ENCODE measurements at places on chromosomes 4 and X.

- no peak for DNase-seq
Measured at GRCh38 chr4:26058537-26058936, 144.5 kb downstream of the SMIM20 start.

- DNase-seq = no peak
Measured at GRCh38 chrX:71420686-71421085, 54.5 kb downstream of the TAF1 start.

DNA sequence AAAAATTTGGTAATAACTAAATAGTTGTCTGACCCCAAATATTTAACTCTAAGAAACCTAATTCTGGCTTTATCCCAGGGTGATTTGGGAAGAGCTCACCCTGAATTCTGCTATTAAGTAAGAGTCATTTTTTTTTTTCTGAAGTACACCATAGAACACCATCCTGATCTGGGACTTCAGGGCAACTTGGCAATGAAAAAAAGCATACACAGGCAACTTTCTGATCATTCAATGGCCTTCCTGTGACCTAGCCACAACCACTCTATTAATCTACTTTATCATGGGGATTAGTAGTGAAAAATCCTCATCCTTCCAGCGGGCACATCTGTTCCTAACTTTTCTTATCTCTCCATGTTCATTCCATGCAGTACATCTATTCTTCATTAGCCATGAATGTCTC is 333.2 kb upstream of the MAD2L1 start:
- no peak for DNase-seq

GRCh38 chrX:119455264-119455663 is 13.0 kb upstream of the SLC25A5 start:
- no peak for DNase-seq

DNA sequence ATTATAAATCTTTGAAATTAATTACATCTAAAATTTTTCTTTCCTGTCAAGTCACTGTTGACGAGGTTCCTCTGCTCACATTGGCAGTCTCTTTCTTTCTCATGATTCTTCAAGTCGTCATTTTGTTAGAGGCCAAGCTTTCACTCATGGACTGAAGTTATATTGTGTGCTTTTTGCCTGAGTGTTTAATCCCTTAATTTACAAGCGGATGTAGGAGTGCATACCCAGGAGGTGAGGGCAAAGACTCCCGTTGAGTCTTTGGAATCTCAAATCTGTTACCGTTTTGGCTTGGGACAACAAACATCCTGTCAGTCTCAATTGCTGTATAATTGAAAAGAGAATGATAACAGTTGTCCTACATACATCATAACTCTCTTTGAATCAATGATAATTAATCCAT is 345.0 kb downstream of the TRIML1 start:
- no peak for DNase-seq

- DNase-seq = peak; percentile 65
Measured at GRCh38 chrX:16695079-16695676, 17.3 kb downstream of the CTPS2 start.

DNA sequence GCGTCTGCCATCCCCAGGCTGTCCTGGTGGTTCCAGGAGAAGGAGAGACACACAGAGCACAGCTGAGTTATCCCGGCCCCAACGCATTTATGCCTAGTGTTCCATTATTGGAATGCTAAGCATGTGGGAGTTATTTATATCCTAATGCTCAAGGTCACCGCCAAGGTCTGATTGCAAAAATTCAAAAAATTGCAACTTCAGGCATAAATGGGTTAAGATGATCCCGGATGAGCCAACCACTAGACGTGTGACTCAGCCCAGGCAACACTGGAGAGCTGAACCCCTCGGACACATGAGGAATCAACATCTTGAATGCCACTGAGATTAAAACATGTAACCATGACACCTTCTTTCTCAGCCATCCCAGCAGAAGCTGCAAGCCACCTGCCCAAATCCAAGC is 3.8 kb upstream of the ZCCHC4 start:
- no peak for DNase-seq

- no peak for DNase-seq
Measured at GRCh38 chrX:69318651-69319340, 153.5 kb upstream of the PJA1 start.

DNA sequence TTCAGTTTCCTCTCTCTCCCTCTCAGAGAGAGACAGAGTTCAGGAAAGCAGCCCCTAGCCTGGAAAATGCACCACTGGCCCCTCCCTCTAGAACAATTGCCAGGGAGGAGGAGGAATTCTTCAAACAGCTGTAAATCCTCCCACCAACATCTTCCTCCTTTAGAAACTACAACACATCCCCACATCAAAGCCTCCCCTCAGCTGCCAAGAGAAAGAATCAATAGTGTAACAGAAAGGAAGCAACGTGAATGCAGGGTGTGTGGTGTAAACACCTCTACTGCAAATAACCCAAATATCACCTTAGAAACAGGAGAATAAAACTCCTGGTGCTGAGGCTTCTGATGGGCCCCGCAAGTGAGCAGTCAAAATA is 249.9 kb upstream of the GATB start:
- DNase-seq = no peak

GRCh38 chr4:54099748-54100574 is at the start of gene GSX2:
Gene GSX2 (plus strand): TSS chr4:54100163. CDS start chr4:54100345, 182 bp downstream.
- no peak for DNase-seq

DNA sequence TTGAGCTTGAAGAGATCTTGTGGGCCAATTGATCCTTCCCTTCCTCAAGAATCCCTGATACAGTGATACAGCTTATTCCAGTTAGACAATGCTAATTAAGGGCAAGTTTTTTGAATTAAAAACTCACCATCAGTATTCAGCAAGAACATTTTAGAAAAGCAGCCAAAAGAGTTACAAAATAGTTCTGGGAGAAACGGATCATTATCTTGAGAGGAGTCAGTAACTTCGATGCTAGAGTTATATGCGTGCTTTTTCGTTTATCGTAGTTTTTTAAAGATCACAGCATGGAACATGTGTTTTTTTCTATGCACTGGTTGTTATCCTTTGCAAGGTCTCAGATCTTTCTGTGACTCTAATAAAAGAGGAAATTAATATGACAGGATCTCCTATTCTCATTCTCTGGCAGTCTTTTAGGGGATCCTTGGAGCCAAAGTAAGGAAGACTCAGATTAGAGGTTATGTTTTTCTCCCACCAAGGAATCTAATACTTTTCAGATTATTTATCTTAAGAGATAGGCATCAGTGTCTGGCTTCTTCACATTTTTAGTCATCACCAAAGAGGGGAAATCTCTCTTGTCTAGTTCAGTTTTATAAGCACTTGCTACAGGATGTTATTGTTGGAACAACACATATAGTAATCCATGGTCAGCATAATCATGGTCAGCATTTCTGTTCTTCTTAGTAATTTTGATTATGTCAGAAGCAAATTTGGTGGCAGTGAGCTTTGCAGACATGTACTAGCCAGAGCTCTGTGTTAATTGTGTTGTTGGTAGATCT is 109.7 kb downstream of the PDLIM5 start:
- no peak for DNase-seq

DNA sequence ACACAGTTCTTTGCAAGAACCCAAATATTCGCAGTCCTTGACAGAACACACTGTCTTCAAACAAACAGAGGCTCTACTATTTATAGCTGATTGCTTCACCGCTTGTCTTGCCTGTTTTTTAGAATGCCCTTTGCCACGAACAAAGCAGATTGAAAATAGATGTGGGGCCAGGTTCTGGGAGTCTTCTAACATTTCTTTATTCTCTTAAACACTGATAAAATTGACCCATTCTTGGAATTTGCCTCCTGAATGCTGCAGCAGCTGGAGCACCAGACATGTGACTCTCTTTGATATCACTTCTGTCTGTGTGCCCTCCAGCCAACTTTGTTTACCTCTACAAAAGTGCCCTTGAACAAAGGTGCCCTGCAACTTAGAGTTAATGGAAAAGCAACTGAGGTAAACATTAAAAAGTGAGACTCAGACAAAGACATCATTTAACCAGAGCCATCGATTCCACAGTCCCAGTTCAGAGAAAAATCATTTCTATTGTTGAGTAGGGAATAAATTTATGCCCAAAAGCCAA is 64.2 kb upstream of the SPP1 start:
- no peak for DNase-seq

DNA sequence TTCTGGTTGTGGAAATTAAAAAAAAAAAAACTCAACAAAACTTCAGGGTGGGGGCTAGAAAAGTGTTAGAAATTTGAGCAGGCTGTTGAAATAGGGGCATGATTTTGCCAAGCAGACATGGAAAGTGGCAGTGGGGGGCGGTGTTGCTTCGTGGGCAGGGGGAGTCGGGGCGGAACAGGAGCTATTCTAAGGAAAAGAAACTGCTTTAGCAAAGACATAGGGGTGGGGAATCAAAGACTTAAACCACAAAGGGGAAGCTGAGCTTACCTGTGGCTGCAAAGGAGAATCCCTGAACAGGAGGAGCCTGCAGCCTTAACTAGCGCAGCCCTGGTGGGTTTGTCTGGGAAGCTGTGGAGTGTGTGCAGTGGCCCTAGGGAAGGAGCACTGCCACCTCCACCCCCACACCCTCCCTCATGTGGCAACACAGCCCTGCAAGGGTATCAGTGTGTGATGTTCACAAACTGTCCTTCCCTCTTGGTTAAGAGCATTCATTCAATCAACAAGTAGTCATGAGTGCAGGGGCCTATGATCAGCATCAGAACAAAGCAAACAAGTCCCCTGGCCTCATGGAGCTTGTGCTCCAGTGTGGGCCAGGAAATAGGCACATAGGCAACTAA is 20.5 kb downstream of the SEL1L3 start:
- DNase-seq = peak; percentile 18

DNA sequence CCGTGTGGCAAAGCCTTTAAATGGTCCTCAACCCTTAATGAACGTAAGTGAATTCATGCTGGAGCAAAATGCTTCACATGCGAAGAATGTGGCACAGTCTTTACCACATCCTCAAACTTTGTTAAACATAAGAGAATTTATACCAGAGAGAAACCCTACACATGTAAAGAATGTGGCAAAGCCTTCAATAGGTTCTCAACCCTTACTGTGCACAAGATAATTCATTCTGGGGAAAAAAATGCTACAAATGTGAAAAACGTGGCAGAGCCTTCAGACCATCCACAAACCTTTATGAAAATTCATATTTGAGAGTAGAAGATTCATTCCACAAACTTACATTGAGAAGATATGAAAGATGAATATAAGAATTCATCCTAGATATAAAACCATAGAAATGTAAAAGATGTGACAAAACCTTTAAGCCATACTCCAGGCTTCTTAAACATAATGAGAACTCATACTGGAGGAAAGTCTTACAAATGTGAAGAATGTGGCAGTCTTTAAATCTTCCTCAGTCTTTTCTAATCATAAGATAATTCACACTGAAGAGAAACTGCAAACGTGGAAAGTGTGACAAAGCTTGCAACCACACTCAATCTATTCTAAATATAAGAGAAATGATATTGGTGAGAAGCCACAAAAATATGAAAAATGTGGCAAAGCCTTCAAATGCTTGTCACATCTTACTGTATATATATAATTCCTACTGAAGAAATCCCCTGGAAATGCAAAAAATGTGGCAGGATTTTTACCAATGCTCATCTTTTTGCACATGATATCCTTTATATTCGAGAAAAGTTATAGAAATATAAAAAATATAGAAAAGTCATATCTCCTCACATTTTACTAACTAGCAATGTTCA is 36.9 kb downstream of the ZNF141 start:
- DNase-seq = no peak

GRCh38 chr4:82741188-82741587 is 57.4 kb downstream of the SCD5 start:
- DNase-seq = no peak

- DNase-seq = no peak
Measured at GRCh38 chr4:189293459-189293858, 647.2 kb upstream of the FRG1 start.

DNA sequence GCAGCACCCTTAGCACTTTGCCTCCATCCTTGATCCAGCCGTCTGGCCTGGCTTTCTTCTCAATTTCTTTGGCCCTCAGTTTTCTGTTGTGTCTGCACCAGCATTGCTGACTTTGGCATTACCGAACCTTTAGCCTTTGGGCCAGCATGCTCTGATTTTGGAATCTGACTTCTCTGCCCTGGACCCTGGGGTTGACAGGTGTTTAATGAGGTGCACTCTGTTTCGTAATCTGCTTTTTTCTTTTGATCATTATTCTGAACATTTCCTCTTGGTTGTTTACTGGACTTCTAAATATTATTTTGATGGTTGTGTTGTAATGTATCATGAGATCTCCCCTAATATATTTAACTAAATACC is 71.5 kb upstream of the ENPP6 start:
- DNase-seq = no peak

- no peak for DNase-seq
Measured at GRCh38 chr4:183907871-183908683, 3.0 kb downstream of the STOX2 start.

- DNase-seq = no peak
Measured at GRCh38 chrX:150198776-150199175, 164.3 kb upstream of the MAMLD1 start.

- no peak for DNase-seq
Measured at GRCh38 chr4:140743194-140743931, 12.8 kb downstream of the TBC1D9 start.

- no peak for DNase-seq
Measured at GRCh38 chr4:2337131-2337723, 75.3 kb upstream of the MXD4 start.

DNA sequence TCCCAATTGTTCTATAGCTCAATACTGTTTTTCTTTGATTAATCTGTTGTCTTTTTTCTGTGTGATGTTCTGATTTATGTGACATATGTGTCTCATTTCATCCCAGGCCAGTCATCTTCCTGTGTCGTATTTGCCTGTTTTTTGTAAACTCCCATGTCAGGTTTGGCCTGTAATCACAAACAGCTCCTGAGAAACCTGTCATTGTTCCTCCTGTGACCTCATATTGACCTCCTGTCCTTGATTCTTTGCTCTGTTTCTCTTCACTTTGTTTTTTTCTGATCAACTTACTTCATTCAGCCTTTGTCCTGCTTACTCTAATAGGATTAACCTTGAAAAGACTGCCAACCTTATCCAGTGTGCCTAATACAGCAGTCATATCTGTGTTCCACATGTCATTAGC is 438.3 kb downstream of the CFAP47 start:
- no peak for DNase-seq

DNA sequence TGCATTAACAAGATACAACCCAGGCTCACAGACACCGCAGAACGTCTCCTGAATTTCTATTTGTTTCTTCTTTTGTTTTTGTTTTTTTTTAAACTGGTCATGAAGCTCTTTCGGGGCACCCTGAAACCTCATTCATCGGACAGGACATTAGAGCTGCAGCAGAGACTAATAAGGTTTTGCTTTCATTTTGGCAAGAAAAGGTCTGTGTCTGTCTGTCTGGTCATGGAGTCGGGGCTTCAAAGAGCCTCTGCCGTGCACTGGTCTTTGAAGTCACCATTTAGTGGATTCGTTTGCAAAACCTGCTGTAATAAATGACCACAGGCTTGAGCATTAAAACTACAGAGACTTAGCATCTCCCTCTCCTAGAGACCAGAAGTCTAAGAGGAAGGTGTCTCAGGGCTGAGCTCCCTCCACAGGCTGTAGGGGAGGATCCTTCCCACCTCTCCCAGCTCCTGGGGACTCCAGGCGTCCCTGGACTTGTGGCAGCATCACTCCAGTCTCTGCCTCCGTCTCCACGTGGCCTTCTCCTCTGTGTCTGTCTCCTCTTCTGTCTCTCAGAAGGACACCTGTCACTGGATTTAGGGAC is 247.5 kb downstream of the CRLF2 start:
- DNase-seq = no peak

Measured in stimulated activated CD4-positive, alpha-beta T cell treated with anti-CD3 and anti-CD28 coated beads, Interleukin-1b, Interleukin-23, amount 100 ng/mL, for 4 hours (primary cell).